ENCODE measurements at places on chromosomes 7 and 10. TPM values are rescaled to one million over a fixed set of nuclear protein-coding genes. Genes with fewer than 3 reads are reported as not detected.

Gene ASZ1
- not detected for total RNA-seq

Gene CC2D2B
- total RNA-seq = not detected

Gene ZNF680
- total RNA-seq = 18.4 TPM

DNA sequence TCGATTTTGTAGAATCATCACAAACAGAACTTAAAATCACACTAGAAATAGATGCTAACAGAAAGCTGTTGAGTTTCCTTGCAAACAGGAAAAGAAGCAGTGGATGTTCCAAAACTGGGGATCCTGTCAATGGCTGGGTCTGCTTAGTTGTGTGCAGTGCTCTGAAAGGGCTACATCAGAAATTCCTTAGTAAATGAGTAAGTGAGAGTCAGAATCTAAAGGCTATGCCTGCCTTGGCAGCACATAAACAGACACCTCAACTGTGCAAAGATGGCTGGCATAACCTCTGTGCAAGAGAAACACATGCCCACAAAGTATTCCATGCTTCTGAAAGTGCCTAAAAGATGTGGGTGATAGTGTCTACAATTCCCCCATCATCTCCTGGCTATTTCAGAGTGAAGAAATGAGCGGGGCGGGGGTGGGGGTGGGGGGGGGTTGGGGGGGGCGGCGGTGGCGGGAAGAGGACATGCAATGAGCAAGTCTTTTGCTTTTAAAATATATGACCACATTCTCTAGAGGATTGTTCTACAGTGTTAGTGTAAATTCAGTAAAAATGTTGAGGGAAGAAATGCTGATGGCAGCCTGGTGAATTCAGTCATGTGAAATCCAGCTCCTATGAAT is 138.1 kb upstream of the LAMB4 start:
- DNase-seq = no peak

Gene SGCE
- total RNA-seq = 164 TPM

GRCh38 chr7:25656581-25657026 is 428.3 kb upstream of the NPVF start:
- DNase-seq = peak; percentile 62

- DNase-seq = no peak
These were observed 25.5 kb downstream of the RAMP3 start for GRCh38 chr7:45182856-45183710.

Gene MOGAT3
- total RNA-seq = not detected

Gene SEC61G
- 1,243 TPM for total RNA-seq

DNA sequence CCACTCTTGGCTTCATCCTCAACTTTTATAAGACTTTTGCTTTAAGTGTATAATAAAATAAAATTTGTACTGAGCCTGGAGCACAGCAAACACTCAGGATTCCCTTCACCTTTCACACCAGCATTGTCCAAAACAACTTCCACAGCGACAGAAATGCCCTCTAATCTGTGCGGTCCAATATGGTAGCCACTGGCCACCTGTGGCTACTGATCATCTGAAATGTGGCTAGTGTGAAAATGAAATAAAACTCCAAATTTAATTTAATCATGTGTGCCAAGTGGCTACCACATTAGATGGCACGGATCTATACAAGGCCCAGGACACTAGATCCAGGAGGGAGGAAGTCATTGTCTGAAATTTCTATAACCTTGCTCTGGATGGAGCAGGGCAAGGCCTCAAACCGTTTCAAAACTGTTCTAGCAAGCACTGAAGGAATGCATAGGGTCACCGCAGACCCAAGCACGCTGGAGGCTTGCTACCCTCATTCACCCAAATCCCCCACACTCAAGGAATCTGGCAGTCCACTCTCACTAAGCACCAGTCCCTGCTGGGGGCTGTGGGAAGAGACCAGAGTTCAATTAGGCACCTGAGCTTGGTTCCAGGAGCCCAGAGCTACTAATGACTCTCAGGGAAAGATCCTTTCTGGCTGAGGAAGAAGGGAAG is 6.3 kb upstream of the MYO1G start:
- DNase-seq = no peak

GRCh38 chr10:5788969-5789368 is 24.3 kb downstream of the GDI2 start:
- DNase-seq = no peak

DNA sequence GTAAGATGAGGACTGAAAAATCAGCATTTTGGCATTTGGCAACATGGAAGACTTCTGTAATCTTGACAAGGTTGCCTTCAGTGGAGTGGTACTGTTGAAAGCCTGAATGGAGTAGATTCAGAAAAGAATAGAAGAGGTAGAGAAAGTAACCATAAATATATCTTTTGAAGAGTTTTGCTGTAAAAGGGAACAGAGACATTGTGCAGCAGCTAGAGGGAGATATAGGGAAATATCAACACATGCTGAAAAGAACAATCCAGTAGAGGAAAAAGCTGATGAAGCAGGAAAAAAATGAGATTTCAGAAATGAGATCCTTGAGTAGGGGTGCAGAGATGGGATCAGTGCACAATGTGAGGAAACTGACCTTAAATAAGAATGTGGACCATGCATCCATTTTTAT is 60.0 kb downstream of the RAPGEF5 start:
- DNase-seq = no peak

DNA sequence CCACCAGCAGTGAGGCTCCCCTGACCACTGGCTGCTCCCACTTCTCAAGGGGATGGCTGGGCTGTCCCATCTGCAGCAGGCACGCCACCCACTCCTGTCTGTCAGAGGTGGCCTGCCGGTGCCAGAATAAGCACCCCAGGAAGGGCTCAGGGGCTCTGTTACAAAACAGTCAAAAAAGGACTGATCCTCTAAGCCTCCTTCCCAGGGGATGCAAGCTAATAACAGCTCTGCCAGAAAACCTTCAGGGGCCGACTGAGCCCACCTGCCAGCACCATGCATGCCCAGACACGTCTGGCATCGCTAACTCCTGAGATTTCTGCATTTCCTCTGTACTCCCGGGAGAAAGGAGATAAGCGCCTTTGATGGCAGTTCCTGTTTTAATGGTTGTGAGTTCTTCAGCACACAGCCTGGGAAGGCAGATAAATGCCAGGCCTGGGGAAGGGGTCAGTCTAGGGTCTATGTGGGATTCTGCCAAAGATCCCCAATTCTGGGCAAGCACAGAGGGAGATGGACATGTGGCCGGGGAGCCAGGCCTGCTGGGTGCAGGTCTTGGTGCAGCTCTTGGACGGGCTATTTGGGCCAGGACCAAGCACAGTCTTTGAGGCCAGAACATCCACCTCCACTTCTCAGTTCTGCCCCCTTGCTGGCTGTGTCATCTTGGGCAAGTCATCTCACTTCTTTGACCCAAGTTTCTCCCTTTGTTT is 128.4 kb downstream of the ARHGAP22 start:
- no peak for DNase-seq

Gene C10orf62
- total RNA-seq = not detected

Gene PLXNA4
- 1.4 TPM for total RNA-seq

Gene ITGA8
- total RNA-seq = 7.6 TPM

GRCh38 chr7:106376026-106376799 is 91.4 kb upstream of the NAMPT start:
- no peak for DNase-seq

GRCh38 chr7:92782236-92782635 is 54.1 kb downstream of the CDK6 start:
- peak; percentile 24 for DNase-seq

GRCh38 chr10:124217906-124218804 is 124.8 kb upstream of the CHST15 start:
- no peak for DNase-seq

DNA sequence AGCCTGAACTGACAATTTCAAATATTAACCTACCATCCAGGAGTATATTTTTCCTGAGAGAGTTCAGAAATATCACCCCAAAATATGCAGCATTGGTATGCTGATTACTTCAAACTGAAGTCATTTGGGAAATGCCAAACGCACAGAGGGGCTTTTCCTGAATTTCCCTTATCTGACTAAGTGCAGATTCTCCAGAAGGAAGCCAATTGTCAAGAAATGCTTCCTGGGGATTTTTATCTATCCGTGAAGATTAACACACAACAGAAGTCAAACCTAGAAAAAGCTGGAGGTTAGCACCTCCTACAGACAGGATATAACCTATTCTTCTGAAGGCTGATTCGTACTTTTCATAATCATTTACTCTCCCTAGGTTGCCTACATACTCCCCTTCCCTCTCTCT is 91.0 kb downstream of the AKR1D1 start:
- no peak for DNase-seq

DNA sequence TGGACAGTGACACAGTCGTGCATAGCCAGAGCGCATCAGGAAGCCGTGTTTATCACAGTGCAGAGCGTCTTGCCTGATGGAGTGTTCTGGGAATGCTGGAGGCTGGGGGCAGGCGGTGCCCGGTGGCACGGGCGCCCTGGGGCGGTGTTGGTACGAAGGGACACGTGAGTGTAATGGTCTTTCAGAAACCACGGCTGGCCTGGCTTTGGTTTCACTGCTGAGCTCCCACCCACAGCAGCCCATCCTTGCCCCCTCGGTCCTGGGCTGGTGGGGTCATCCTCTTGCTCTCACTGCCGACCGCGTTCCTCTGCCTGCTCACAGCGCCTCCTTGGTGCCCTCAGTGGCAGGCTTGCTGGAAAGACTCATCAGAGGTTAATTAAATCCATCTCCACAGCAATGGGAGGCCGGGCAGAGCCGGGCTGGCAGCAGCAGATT is 50.6 kb downstream of the NKX6-2 start:
- DNase-seq = no peak

DNA sequence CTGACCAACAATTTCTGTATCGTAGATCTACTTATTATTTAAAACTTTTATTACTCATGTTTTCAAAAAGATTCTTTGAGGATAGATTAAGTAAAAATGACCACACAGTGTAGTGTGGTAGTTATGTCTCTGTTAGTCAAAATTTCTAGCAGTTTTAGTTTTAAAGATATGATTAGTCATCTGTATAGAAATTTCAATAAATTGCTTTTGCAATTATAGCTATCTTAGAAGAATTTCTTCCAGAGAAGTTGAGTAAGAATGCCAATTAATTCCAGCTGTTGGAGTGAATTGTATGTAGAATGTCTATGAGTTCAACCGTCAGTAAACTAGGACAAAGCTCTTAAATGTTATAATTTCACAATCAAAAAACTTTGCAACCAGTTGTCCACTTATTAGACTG is 229.7 kb downstream of the CDK14 start:
- DNase-seq = peak; percentile 7

GRCh38 chr7:84637568-84638338 is 443.2 kb upstream of the SEMA3A start:
- peak; percentile 78 for DNase-seq

- no peak for DNase-seq
These were observed 165.7 kb downstream of the CPEB3 start for GRCh38 chr10:92125144-92125543.

- DNase-seq = peak; percentile 98
These were observed 382.0 kb upstream of the ADARB2 start for GRCh38 chr10:2119316-2119715.

- no peak for DNase-seq
These were observed 39.6 kb downstream of the STARD3NL start for GRCh38 chr7:38217672-38218071.

- DNase-seq = no peak
These were observed 464.3 kb downstream of the DNAJB6 start for GRCh38 chr7:157801113-157801512.

Gene OAT
- total RNA-seq = 187 TPM

DNA sequence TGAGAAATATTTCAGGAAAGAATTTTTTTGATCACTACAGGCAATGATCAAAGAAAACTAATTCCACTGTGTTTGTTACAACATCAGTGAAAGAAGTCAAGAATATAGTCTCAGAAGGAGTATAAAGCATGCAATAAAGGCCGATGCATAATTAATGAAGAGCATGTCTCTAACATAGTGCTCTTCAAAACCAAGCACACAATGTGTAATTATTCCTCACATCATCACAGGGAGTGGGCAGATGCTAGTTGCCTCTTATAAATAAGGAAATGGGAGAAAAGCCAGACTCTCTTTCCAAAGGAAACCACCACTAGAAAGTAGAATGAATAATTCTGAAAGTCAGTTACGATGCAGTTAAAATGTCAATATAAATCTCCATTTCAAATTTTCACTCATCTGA is 220.1 kb downstream of the TEX36 start:
- no peak for DNase-seq

GRCh38 chr7:131231381-131232220 is 96.1 kb upstream of the MKLN1 start:
- peak; percentile 34 for DNase-seq

- DNase-seq = no peak
These were observed 292.7 kb downstream of the GLRX3 start for GRCh38 chr10:130428936-130429335.

Gene MAT1A
- total RNA-seq = not detected

Gene TEX47
- total RNA-seq = not detected

DNA sequence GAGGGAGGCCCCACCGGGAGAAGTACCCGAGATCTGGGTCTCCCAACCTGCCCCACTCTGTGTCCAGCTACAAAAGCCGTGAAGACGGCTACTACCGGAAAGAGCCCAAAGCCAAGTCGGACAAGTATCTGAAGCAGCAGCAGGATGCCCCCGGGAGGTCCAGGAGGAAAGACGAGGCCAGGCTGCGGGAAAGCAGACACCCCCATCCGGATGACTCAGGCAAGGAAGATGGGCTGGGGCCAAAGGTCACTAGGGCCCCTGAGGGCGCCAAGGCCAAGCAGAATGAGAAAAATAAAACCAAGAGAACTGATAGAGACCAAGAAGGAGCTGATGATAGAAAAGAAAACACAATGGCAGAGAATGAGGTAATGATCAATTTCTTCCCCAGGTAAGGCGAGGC is 59.1 kb upstream of the PDCD4 start:
- peak; percentile 22 for DNase-seq

DNA sequence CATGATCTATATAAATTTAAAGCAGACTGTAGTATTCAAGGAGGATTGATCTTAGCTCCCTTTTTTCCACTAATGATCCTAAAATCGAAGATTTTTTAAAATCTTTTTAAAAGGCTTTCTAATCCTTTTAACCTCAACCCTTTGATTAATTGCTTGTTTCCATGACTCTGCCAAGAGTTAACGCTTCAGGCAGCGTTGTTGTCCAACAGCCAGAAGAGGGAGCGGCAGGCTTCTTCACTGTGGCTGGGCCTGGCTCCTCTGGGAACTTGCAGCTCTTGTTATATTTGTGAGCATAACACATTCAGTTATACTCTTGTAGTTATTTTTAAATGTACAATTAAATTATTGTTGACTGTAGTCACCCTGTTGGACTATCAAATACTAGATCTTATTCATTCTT is 26.3 kb downstream of the CRCP start:
- peak; percentile 63 for DNase-seq

DNA sequence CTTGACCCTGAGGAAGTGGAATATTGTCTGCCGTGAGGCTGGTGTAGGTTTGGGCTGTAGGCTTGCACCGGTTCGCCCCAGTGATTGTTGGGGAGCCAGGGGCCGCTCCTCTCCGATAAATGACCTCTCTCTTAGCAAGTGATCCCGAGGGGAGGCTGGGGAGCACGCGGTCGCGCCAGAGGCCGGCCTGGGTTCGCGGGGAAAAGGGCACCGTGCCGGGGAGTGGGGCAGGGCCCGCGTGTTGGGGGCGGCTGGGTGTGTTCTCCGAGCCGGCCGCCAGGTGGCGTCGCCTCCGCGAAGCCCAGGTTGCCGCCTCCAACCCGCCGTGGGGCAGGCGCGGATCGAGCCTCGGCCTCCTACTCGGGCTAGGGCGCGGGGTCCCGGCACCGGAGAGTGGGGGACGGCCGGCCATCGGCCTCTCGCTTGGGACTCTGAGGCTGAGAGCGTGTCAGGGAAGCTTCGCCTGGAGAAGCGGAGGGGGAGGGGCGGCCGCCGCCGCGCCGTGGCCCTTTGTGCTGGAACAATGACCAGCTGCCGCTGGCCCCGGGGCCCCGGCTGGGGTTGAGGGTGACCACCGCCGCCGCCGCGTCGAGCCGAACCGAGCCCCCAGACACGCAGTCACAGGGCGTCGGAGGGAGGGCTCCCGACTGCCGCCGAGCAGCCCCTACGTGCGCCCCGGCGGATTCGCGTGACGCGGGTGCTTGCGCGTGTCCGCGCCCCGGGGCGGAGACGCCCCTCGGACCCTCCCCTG is 442 bp upstream of the LZTS2 start:
- DNase-seq = peak; percentile 68

Gene HYAL4
- total RNA-seq = not detected

All from RPMI7951 (cell line).